ENCODE measurements at places on chromosomes 7 and 10.

GRCh38 chr7:100022621-100023020, 7.2 kb downstream of the ZKSCAN1 start:
- DNase-seq, result no peak

DNA sequence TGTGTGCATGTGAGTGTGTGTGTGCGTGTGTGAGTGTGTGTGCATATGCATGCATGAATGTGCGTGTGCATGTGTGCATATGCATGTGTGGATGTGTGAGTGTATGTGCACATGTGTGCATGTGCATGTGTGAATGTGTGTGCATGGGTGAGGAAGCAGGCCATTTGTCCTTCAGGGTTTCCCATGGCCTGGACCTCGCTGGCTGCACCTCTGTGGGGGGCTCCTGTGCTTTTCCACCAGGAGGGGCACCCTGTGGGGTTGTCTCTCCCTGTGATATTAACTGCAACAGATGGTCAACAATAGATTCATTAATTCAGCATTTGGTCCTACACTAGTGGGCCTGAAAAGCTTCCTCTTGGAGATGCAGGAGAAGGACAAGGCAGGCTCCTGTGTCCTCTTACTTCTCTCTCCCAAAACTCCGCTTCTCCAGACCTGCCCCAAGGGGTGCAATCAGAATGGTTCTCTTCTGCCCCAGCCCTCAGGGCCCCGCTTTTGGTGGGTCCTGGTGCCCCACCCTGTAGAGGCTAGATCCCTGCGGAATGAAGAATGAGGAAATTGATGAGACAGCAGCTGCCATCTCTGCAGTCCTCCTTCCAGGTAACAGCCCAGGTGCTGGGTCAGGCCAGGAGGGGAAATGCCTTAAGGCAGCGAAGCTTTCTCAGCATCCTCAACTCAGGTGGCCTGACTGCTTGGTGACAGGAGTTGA, 41.5 kb upstream of the NUB1 start:
- no peak for DNase-seq

DNA sequence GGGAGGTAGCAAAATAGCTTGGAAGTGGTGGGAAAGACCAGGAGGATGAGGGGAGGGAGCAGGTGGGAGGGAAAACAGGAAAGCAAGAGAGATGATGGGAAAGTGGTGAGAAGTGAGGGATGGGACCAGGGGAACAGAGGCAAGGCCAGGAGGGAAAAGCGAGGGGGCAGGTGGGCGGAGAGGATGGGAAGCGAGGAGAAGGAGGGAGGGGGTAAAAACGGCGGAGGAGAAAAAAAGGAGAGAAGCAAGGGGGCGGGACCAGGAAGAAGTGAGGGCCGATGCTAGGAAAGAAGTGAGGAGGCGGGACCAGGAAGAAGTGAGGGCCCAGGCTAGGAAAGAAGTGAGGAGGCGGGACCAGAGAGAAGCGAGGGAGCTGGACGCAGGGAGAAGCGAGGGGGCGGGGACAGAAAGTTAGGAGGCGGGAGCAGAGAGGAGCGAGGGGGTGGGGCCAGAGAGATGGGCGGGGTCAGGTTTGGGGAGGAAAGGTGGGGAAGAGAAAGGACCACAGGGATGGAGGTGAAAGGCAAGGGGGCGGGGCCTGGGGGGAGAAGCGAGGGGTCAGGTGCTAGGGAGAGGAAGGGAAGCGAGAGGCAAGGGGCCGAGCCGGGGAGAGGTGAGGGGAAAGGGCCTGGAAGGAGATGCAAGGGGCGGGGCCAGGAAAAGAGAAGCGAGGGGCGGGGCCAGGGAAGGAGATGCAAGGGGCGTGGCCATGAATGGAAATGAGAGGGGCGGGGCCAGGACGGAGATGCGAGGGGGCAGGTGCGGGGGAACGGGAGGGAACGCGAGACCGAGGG, 984 bp downstream of the SMURF1 start:
- DNase-seq, result peak; percentile 79

- DNase-seq, result no peak
These were observed 2.0 kb downstream of the XRCC2 start for GRCh38 chr7:152673897-152674296.

DNA sequence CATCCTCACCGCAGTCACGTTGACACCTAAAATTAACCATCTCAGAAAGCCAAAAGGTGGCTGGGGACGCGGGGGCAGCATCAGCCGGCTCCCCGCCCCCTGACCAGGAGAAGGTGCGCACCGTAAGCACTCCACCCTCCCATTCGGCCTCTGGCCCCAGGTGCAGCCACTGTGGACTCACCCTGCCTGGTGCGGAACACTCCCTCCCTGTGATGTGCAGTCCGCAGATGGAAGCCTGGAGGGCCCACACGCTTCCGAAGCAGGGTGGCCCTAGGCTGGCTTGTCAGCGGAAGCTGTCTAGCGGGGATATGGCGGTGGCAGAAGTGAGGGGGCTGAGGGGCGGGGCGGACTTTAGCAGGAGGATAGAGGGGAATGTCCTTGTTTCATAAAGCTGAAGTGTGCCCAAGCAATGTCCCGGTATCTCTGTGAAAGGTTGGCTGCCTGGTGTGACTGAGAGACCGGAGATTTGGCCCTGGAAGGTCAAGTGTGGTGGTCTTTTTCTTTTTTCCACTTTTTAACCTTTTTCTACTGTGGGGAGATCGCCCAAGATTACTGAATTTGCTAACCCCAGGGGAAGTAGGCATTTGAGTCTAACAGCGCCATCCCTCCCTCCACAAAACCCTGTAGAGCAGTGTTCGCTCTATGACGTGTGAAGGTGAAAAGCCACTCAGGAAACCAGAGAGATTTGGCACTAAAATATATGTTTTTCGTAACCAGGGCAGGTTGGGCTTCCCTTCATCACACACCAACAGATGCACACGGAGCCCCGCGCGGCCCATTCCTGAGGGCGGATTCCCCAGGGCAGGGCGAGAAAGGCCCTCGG, 74.7 kb downstream of the CXCL12 start:
- DNase-seq, result no peak

DNA sequence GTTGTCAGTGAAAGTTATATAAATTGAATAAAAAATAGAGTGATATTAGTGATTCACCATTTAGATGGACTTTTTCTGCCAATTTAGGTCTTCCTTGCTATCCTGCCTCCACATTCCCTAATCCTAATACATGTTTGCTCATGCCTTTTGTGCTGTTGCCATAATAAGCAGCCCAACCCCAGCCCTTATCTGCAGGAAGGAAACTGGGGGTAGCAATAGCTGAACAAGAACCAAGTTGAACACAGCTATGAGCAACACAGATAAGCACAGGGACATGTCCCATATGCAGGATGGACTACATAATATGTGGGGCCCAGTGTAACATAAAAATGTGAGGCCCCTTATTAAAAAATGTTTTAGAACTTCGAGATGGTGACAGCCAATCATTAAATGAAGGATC, 91.2 kb upstream of the AHR start:
- DNase-seq, result no peak

GRCh38 chr10:38038107-38038931, 27.8 kb downstream of the ZNF33A start:
- DNase-seq, result no peak

GRCh38 chr7:26618898-26619297, 245.5 kb downstream of the SKAP2 start:
- no peak for DNase-seq

DNA sequence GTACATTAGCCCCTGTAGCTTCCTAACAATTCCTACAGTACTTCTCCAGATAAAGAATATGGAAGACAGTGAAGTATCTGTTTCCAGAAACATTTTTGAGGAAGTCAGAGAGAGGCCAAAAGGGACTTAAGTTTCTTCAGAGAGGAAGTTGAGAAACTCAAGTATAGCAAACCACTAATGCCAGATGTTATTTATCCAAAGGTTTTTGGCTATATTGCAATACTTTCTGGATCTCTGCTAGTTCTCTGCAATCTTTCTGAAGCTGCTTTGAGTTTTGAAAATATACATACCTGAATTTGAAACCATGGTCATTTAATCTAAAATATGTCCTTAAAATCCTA, 64.7 kb downstream of the BICC1 start:
- no peak for DNase-seq

DNA sequence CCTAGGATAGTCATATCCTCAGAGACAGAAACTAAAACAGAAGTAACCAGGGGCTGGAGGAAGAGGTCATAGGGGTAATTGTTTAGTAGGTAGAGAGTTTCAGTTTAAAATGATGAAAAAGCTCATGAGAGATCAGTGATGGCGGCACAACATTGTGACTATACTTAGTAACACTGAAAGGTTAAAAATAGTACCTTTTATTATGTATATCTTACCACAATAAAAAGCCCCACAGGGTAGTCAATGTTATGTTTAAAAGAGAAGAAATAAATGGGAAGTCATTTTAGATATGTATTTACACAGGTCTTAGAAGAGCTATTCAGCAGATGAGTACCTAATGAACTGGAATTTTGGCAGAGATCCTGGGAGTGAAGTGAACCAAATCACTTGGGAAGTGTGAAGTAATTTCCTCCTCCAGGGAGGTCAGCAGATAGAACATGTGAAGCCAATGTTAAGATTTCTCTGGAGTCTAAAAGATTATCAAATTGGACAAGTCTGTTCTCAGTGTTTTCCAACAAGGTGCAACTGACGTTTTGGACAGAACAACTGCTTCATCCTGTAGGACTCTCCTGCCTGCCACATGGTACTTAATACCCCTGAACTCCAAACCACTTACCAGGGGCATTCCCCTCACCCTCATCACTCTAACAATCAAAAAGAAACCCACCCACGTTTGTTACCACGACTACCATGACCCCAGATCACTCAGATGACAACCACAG, 6.4 kb downstream of the CDCA7L start:
- DNase-seq, result no peak

Data from activated T-helper 1 cell treated with anti-CD3 and anti-CD28 coated beads, Interleukin-2, amount 50 U/mL, for 16 hours (primary cell).